Omental fat pad (tissue), 4 donors: ENCODE measurements at places on chromosomes 6 and 20.

DNA sequence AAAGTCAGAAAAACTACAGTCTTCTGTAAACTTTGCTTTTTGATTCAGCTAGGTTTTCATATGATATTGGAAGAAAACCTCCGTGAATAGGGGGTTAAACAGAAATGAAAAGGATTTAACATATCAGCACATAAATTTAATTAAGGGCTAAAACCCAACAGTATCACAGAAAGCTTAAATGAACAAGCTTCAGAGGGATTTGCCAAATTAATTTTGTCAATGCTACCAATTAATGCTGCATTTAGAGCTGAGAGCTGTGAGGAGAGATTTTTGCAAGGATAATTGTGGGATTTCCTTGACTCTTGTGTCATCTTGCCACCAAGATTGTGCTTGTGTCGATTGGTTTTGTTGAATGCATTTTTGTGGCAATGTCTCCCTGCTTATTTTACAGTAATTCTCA, 379.9 kb downstream of the CD109 start:
- DNase-seq = no peak

- DNase-seq = no peak
Observed at GRCh38 chr20:22679197-22679596, 94.8 kb upstream of the FOXA2 start.

- DNase-seq = no peak
Observed at GRCh38 chr6:27867945-27868300, 44.3 kb downstream of the OR2B2 start.

DNA sequence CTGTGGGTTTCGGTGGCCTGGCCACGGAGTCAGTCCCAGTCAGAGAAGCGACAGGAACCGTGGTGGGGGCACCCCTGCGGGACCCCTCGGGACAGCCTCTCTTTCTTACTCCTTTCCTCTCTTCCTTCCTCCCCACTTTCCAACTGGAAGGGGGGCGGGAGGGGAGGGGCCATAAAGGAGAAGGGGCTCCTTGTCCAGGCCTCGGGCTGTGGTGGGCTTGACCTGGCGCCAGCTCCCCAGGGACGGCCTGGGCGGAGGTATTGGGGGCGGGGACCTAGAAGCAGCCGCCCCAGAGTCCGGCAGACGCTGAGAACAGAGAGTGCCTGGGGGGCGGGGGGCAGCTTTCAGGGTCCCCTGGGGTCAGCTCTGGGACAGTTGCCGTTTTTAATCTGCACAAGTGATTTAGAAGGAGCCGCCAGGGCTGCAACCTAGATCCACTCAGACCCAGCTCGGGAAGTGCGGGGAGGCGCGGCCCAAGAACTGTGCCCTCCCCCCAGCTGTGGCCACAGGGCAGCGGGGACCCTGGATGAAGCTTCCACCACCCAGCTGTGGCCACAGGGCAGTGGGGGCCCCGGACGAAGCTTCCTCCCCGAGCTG, 6.4 kb upstream of the ABHD16B start:
- no peak for DNase-seq

- no peak for DNase-seq
Observed at GRCh38 chr6:111642463-111643158, 36.9 kb upstream of the TRAF3IP2 start.

- no peak for DNase-seq
Observed at GRCh38 chr6:42292004-42292740, 74.5 kb upstream of the MRPS10 start.

DNA sequence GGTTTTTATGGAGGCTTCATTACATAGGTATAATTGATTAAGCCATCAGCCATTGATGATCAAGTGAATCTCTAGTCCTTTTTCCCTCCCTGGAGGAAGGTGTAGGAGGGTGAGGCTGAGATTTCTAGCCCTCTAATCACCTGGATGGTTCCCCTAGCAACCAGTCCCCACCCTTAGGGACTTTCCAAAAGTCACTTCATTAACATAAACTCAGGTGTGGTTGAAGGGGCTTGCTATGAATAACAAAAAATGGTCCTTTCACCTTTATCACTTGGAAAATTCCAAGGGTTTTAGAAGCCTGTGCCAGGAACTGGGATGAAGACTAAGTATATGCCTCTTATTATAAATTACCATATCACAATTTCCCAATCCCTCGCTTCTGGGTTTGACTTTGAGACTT, 40.4 kb downstream of the SMPDL3A start:
- no peak for DNase-seq

DNA sequence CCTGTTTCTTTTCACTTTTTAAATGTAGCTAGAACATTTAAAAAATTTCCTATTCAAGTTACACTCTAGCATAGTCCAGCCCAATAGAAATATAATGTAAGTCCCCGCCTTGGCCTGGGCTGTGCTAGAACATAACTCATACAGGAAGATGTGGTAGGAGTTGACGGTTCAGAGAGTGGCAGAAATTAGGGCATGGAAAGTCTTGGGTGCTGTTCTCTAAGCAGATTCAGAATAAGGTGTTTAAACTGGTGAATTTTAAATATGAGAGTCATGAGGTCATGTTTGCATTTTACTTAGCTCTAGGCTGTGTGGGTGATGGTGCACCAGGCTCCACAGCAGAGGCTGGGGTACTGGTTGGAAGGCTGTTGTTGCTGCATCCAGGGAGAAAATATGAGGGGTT, 256.5 kb downstream of the FARS2 start:
- DNase-seq = no peak

- DNase-seq = no peak
Observed at GRCh38 chr6:115783402-115784061, 277.2 kb downstream of the FRK start.

GRCh38 chr20:20731945-20732296, 19.5 kb upstream of the RALGAPA2 start:
- no peak for DNase-seq

GRCh38 chr20:53097371-53097770, 125.2 kb downstream of the TSHZ2 start:
- DNase-seq = no peak

DNA sequence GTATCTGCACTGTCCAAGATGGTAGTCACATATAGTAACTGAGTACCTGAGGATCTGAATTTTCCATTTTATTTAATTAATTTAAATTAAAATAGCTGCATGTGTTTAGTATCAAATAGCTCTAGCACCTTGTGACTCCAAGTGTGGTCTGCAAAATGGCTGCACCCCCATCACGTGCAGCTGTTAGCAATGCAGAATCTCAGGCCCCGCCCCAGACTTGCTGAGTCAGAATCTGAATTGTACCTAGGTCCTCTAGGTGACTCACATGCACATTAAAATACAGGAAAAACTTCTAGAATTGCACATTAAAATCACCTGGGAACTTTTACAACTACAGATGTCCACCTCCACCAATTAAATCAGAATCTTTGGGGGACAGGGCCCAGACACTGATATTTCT, 19.2 kb upstream of the FAM83C start:
- no peak for DNase-seq

- no peak for DNase-seq
Observed at GRCh38 chr6:152356662-152357061, 280.5 kb downstream of the SYNE1 start.

- no peak for DNase-seq
Observed at GRCh38 chr6:101640131-101640530, 246.6 kb downstream of the GRIK2 start.
